Activated CD4-positive, alpha-beta memory T cell treated with anti-CD3 and anti-CD28 coated beads for 36 hours (primary cell): ENCODE measurements at places on chromosomes 2 and 18. TPM values are rescaled to one million over a fixed set of nuclear protein-coding genes. Genes with fewer than 3 reads are reported as not detected.

GRCh38 chr2:201831469-201831868 is 25.1 kb downstream of the CDK15 start:
- H3K4me1 ChIP-seq: peaks cover 3% of the 10 kb centered on the region
- H3K36me3 ChIP-seq: no peaks in the 10 kb centered on the region
- H3K27me3 ChIP-seq: peaks cover 7% of the 10 kb centered on the region
- no peak overlapping the region for H3K27ac ChIP-seq

GRCh38 chr2:109342930-109343329 is 213.9 kb downstream of the SH3RF3 start:
- no peak overlapping the region for H3K27ac ChIP-seq
- no peak overlapping the region for H3K4me3 ChIP-seq

DNA sequence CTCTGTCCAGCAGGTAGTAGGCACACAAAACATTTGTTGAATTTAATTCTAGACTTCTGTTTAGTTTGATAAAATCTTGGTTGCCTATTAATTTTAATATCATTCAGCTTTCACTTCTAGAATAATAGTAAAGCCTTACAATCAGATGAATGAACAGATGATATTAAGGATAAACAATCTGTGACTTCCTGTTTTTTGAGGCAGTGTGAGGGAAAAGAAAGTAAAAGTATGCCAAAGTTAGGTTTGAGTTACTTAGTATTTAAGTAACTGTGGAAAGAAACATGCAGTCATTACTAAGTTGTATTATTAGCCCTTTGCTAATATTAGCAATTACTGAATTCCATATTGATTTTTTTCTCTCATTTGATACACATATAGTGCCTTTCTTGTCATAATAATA is 31.5 kb downstream of the EPB41L5 start:
- no peak for DNase-seq
- no peak overlapping the region for H3K27ac ChIP-seq
- no peaks in the 10 kb centered on the region for H3K27me3 ChIP-seq
- H3K4me1 ChIP-seq: peaks cover 4% of the 10 kb centered on the region
- no peak overlapping the region for H3K4me3 ChIP-seq

- H3K36me3 ChIP-seq: peaks cover 21% of the 10 kb centered on the region
- no peaks in the 10 kb centered on the region for H3K27me3 ChIP-seq
- peaks cover 61% of the 10 kb centered on the region for H3K4me1 ChIP-seq
- no peak overlapping the region for H3K27ac ChIP-seq
Measured at GRCh38 chr2:168215813-168216212, 31.6 kb downstream of the STK39 start.

DNA sequence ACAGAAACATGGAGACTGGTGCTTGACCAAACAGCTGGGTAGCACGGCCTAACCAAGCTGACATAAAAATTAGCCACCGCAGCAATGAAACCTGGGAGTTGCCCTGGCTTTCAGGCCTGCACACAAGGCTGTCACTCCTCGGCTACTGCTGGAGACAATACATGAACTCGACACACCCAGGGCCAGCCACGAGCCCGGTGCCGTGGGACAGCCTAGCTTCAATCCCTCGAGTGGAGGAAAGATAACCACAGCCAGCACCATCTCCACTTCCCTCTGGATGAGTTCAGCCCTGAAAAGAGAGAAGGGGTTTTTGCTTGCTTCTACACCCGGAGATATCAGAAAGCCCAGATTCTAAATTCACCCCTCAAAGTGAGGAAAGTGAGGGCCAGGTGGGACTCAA is 78.0 kb downstream of the BCL2L11 start:
- H3K36me3 ChIP-seq: no peaks in the 10 kb centered on the region
- H3K27me3 ChIP-seq: peaks cover 8% of the 10 kb centered on the region
- no peak overlapping the region for H3K27ac ChIP-seq
- DNase-seq: no peak

GRCh38 chr18:46155641-46156051 is 51.5 kb downstream of the HAUS1 start:
- peak overlapping the region; percentile 10 for H3K4me3 ChIP-seq
- peaks cover 64% of the 10 kb centered on the region for H3K4me1 ChIP-seq
- no peaks in the 10 kb centered on the region for H3K27me3 ChIP-seq
- H3K36me3 ChIP-seq: no peaks in the 10 kb centered on the region
- peak; percentile 67 for DNase-seq

GRCh38 chr2:62672601-62673000 is 32.9 kb upstream of the EHBP1 start:
- no peaks in the 10 kb centered on the region for H3K36me3 ChIP-seq
- no peak for DNase-seq
- H3K4me3 ChIP-seq: no peak overlapping the region
- H3K27ac ChIP-seq: no peak overlapping the region
- H3K4me1 ChIP-seq: no peaks in the 10 kb centered on the region

- H3K27ac ChIP-seq: peak overlapping the region; percentile 47
- H3K36me3 ChIP-seq: no peaks in the 10 kb centered on the region
- no peak for DNase-seq
Measured at GRCh38 chr2:69694894-69695849, 46.8 kb upstream of the ANXA4 start.

- DNase-seq: no peak
- H3K36me3 ChIP-seq: no peaks in the 10 kb centered on the region
- H3K27ac ChIP-seq: no peak within 1 kb of the TSS
- peaks cover 36% of the 10 kb centered on the region for H3K27me3 ChIP-seq
Measured at GRCh38 chr18:500632-501405, at the start of gene COLEC12. Gene COLEC12, minus strand, starts transcription at chr18:500701. Its CDS starts 187 bp downstream, at chr18:500514.

The CCDC74A gene
- 7.0 TPM for total RNA-seq

The GYPC gene
- total RNA-seq: 123 TPM

The LIMS2 gene
- total RNA-seq: 12.3 TPM

The HOXD4 gene
- not detected for total RNA-seq

The SCYGR4 gene
- not detected for total RNA-seq
